Nucleus accumbens (tissue), 56 donors: ENCODE measurements at places on chromosomes 1 and 21.

GRCh38 chr1:93437976-93438605 is 9.8 kb upstream of the FNBP1L start:
- no peak for DNase-seq

DNA sequence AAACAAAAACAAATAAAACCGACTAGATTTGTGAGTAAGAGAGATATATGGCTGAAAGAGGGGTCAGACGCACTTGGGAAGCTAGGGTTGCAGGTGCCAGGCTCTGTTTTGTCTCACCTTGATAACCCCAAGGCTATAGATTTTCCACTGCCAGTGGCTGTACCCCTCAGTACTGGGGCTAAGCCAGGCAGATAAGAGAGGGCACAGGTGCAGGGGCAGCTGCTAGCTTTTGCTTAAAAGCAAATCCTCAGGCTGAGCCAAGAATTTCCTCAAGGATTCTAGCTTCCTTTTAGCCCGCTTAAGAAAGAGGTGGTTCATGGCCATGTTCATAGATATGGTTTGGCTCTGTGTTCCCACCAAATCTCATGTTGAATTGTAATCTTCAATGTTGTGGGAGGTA is 57.9 kb downstream of the OVGP1 start:
- no peak for DNase-seq

GRCh38 chr1:117793413-117793812 is 136.0 kb downstream of the GDAP2 start:
- DNase-seq: no peak

DNA sequence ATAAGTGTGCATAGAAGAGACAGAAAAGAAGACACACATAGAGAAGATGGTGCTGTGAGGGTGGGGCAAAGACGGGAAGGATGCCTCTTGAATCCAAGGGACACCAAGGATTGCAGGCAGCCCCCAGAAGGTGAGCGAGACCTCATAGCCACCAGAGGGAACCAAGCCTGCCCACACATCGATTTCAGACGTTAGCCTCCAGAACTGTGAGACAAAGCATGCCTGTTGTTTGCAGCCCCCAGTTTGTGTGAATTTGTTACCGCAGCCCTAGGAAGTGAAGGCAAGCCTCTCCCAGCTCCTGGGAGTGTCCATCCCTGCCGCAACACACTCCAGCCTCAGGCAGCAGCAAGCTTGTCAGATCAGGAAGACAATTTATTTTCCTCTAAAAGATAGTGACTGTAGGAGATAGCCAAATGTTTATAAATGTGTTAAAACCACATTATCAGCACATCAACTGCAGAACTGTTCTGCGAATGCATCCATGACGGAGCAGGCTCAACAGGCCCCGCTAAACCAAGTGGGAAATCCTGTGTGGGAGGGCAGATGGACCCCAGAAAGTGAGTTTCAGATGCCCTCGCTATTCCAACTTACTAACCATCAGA is 543.3 kb downstream of the MATN1 start:
- DNase-seq: no peak

DNA sequence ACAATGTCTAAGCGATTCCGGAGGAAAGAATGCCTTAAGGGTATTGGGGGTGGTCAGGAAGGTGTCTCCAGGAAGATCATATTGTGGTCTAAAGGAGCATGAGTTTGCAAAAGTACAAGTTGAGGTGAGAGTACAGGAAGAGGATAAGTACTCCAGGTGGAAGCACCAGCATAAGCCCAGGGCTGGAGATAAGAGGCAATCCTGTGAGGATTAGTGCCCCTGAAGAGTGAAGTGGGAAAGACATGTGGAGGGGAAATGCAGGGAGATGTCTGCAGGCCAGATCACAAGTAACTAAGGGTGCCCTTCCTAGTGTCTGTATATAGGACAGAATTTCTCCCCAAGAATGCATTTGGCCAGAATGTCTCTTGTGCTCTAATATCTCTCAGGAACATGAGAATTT is 188.3 kb upstream of the DPT start:
- DNase-seq: no peak

- no peak for DNase-seq
Observed at GRCh38 chr1:112911506-112912220, 44.3 kb downstream of the SLC16A1 start.

DNA sequence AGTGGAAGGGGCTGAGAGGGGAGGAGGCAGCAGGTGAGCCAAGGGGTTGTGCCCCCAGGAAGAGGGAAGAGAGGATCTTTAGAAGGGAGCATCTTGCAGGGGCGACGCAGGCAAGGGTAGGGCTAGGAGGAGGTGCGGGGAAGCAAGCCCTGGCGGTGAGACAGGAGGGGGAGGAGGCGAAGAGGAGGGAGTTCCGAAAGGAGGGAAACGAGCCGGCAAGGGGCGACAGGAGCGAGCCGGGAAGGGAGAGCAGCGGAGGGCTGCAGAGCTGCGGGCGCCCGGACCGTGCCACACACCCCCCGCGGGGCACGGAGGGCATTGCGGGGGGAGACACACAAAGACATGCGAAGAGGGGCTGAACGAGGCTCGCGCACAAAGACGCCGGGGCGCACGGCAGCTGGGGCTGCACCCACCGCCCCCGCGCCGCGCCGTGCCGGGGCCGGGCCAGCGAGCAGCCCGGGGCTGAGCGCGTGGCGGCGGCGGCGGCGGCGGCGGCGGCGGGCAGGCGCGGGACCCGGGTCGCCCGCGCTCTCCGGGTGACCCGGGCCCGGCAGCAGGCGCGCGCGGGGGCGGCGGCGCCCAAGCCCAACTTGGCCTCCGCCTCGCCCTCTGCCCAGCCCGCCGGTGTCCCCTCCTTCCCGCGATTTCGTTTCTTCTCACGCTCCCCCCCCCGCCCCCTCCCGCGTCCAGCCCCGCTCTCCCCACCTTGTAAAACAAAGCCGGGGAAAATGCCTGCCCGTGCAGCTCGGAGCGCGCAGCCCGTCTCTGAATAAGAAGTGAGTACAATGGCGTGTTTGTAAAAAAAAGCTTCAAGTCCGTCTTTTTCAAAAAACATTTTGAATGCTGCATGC is at the start of gene KCNK2:
Gene KCNK2 (plus strand): TSS at position 206 of the 851 bp plus-strand sequence. CDS start 649 bp downstream, outside the sequence.
- no peak for DNase-seq

DNA sequence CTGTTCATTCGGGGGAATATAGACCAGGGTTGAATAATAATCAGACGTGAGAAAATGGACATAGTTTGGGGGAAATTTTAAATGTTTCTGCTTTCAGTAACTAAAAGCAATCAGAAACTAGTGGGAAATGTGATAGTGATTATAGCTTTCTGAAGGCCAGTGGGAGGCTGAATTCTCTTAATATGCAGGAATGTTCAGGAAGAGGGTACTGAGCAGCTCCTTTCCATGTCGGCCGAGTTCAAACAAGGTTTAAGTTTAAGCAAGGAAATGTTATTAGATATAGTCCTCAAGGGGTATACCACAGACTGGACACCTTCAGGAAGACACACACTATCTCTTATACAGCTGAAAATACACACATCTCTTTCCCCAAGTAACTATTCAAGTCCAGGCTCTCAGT is 105.5 kb downstream of the HHAT start:
- no peak for DNase-seq

GRCh38 chr1:211920141-211920572 is 89.6 kb upstream of the LPGAT1 start:
- no peak for DNase-seq

- DNase-seq: no peak
Observed at GRCh38 chr1:3329640-3330281, 124.7 kb upstream of the ARHGEF16 start.

GRCh38 chr1:215530401-215530984 is 36.6 kb upstream of the KCTD3 start:
- no peak for DNase-seq

GRCh38 chr21:43727519-43728153 is 8.7 kb downstream of the PDXK start:
- DNase-seq: no peak

DNA sequence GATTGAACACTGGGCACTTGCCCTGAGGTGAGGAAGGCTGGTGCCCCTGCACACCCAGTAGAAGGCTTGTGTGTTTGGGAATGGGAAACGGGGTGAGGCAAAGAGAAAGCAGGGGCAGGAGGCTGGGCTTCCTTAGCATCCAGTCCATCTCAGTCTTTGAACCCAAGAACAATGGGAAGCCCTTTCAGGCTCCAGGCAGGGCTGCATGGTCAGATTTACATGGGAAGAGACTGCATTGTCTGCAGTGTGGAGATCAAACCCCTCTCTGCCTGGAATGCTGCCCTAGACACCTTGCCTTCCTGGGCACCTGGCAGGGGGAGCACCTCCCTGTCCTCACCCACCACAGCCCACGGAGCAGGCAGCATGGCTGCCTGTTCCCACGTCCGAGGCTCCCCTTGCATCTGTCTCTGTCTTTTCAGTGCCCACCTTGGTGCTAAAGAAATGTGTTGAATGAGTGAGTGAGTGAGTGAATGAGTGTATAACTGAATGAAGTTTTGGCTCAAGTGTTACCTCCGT is 268.5 kb downstream of the GRIK3 start:
- no peak for DNase-seq

GRCh38 chr1:232899839-232900238 is 50.6 kb upstream of the NTPCR start:
- DNase-seq: no peak

GRCh38 chr1:192706936-192707335 is 71.0 kb downstream of the RGS13 start:
- no peak for DNase-seq

GRCh38 chr1:51622455-51622913 is 5.6 kb downstream of the OSBPL9 start:
- no peak for DNase-seq

DNA sequence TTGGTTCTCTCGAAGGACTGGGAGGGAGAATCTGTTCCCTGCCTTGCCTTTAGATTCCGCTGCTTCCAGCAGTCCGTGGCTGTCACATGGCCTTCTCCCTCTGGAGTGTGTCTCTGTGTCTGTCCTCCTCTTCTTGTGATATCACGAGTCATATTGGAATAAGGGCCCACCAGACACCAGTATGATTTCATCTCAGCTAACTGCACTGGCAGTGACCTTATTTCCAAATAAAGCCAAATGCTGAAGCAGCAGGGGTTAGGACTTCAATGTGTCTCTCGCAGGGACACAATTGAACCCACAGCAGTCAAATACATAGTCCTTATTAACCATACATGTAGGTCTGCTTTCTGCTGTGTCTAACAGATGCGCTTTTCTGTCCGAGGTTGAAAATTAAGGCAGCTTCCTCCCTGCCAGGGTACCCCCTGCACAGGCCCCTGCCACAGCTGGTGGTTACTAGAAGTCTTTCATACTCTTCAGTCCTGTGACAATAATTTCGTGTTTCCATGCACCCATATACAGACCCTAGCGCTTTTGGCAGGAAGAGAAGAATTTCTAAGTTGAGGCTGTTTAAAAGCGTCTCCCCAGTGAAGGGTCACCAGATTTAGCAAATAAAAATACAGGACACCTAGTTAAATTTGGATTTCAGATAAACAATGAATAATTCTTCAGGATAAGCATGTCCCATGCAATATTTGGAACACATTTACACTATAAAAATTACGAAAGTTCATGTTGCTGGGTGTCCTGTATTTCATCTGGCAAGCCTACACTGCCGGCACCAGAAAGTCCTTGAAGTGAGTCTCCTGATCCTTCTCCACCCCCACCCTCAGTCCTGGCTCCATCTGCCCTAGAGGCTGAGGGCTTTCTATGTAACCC is 182.1 kb downstream of the ETS2 start:
- DNase-seq: no peak

GRCh38 chr1:63327417-63328054 is 5.2 kb downstream of the FOXD3 start:
- DNase-seq: no peak

DNA sequence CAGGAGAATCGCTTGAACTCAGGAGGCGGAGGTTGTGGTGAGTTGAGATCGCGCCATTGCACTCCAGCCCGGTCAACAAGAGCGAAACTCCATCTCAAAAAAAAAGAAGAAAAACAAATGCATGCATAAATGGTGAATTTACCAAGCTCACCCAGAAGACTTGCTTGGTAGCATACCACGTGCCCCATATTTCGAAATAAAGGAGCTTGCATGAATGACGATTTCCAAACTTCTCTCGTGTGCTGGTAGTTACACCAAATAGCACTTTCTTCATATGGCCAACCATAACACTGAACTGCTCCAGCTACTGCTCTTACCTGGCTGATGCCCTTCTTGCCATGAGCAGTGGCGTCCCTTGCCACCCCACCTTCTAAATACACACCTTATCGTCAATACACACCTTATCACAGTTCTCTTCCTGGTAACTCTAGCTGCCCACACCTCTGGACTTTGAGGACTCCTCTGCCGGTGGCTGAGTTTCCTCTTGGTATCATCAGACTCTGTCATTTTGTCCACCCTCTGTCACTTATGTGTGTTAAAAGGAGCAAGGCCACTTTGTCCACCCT is 2.8 kb downstream of the DOP1B start:
- no peak for DNase-seq

DNA sequence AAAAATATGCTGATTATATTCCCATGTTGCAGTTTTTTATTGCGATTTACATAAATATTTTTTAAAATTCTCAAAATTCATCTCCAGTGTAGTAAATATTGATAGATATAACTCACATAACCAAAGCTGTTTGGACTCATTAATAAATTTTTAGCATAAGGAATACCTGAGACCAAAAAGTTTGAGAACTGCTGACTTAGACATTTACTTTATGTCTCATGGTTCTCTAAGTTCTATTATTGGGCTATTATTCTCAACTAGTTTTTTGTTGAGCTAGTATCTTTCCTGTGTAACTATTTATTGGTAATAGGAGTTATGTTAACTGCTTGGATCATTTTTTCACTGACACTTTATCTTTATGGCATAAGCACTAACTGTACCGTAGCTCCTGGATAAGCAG is 1069.6 kb downstream of the ADGRL2 start:
- no peak for DNase-seq

GRCh38 chr1:4101459-4102161 is 201.5 kb upstream of the C1orf174 start:
- no peak for DNase-seq

- no peak for DNase-seq
Observed at GRCh38 chr1:64623750-64624191, 121.1 kb upstream of the RAVER2 start.

- DNase-seq: peak; percentile 52
Observed at GRCh38 chr21:25997788-25998611, 172.6 kb downstream of the APP start.

- DNase-seq: no peak
Observed at GRCh38 chr1:237610157-237610556, 280.6 kb downstream of the ZP4 start.

GRCh38 chr1:30888391-30888790 is 20.2 kb downstream of the SDC3 start:
- DNase-seq: no peak

GRCh38 chr21:44805859-44806258 is 4.2 kb upstream of the UBE2G2 start:
- DNase-seq: no peak

GRCh38 chr1:72623299-72623708 is 341.0 kb upstream of the NEGR1 start:
- DNase-seq: peak; percentile 5

GRCh38 chr1:114164840-114165543 is 11.3 kb upstream of the SYT6 start:
- no peak for DNase-seq

DNA sequence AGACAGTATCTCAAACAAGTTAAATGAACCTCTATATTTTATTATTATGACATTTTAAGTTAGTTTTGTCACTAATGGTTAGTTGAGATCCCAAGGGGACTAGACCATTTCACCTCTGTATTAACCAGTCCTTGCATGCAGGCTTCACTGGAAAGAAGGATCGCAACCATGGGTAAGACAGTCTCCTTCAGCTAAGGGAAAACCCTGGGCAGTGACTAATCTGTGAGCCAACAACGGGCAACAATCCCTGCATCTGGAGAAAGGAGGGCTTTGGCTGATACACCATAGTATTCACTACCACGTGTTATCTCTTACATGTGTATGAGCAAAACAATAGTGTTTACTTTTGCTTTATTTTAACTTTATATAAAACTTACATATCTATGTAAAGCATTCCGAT is 708.8 kb upstream of the CHRM3 start:
- no peak for DNase-seq
